ENCODE measurements at places on chromosomes 7 and 10.

DNA sequence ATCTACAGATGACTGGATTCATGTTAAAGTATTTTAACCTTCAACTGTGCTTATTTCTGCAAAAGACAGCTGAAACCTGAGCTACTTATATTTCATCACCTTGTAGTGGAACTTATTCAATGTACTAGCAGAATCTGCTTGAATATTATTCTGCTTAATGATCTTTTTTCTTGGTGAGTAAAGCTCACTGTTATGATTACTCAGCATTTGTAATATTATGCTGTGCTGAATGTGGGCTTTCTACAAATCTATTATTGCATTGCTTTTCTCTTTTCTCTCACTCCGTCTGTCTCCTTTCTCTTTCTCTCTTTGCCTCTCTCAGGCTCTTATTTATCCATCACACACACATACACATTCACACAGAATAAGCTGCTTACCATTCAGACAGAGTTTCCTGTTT, 98.7 kb upstream of the TMEM196 start:
- no peak for DNase-seq

DNA sequence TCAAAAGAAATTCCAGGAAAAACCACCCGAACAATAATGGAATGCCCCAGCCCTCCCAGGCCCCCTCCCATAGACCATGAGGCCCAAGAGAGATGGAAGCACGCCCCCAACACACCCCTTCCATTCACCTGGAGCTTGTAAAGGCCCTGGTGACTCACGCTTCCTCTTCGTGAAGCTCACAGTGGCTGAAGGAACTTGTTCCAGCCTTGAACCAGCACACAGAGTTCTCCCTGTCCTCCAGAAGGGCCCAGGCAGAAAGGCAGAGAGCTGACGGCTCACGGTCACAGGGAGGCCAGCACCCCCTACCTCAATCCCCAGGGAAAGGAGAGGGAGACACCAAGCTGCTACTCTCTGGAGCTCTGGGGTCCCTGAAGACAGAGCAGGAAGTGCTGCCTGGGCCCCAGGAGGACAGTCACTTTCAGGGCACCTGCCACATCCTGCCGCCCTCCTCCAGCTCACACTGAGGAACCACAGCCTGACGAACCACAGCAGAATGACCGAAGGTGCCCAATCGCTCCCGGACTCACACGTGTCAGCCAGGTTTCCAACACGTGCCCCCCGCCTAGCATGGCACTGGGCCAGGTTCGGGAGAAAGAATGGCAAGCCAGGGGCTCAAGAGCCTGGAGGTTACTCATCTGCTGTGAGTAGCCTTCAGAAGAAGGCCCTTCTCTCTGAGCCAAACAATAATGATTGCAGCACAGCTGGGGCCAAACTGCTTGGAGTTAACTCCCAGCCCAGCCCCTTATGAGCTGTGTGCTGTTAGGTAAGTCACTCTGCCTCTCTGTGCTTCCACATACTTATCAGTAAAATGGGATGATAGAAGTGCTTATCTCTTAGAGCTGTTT, 52.8 kb downstream of the DLG5 start:
- DNase-seq = peak; percentile 53

GRCh38 chr7:43501870-43502269, 81.0 kb upstream of the STK17A start:
- DNase-seq = no peak

- peak; percentile 82 for DNase-seq
Measured at GRCh38 chr7:93921607-93922566, at the start of gene GNG11. GNG11 (plus strand) TSS chr7:93921735; CDS start chr7:93922138, 403 bp downstream.

DNA sequence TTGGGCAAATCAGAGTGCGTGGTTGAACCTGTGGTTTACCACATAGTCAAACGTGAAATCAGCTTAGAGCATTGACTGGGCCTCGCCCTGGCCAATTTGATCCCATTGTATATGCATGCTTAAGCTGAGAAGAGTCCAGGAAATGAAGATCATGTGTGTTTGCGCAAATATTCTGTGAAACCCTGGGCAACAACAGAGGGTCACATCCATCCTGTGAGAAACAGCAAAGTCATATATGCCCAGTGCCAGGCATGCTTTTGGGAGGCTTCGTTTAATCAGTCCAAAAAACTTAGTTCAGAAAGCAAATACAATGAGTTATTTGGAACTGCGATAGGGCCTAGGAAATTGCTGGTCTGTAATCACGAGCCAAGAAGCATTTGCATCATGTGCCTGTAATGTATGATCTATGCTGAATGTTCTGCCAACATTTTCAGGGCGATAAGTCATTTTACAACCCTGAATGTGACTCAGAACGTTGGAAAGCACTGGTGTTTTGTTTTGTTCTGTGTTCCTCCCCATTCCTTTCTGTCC, 412.1 kb upstream of the CELF2 start:
- no peak for DNase-seq

DNA sequence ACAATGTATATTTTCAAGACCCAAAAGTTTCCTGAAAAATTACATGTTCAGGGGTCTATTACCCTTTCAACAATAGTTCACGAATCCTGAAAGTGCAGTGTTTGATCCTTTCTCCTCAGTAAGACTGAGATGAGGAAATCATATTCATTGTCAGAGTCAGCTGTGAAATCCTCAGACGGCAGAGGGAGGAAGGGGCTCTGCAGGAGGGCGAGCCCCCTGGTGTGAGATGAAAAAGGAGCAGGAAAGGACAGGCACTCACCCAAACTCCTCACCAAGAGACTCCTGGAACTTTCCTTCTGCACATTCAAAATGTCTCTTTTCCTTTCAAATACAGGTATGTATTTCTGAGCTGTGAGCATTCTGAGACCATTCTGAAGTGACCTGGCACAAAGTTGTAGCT, 150.3 kb upstream of the HABP2 start:
- no peak for DNase-seq

GRCh38 chr10:80524190-80524909, 13.4 kb upstream of the SH2D4B start:
- DNase-seq = no peak

GRCh38 chr7:95011995-95012394, 104.6 kb downstream of the PPP1R9A start:
- DNase-seq = no peak

- no peak for DNase-seq
Measured at GRCh38 chr10:70588859-70589570, 13.5 kb downstream of the PRF1 start.

- no peak for DNase-seq
Measured at GRCh38 chr10:15624401-15625196, 95.1 kb downstream of the ITGA8 start.

- no peak for DNase-seq
Measured at GRCh38 chr7:41592794-41593193, 110.1 kb downstream of the INHBA start.

- no peak for DNase-seq
Measured at GRCh38 chr7:94050046-94050445, 45.9 kb upstream of the BET1 start.
